ENCODE measurements at places on chromosomes 2 and 18.

GRCh38 chr2:69674316-69674670 lies 30.8 kb upstream of the AAK1 start:
- DNase-seq, result no peak

DNA sequence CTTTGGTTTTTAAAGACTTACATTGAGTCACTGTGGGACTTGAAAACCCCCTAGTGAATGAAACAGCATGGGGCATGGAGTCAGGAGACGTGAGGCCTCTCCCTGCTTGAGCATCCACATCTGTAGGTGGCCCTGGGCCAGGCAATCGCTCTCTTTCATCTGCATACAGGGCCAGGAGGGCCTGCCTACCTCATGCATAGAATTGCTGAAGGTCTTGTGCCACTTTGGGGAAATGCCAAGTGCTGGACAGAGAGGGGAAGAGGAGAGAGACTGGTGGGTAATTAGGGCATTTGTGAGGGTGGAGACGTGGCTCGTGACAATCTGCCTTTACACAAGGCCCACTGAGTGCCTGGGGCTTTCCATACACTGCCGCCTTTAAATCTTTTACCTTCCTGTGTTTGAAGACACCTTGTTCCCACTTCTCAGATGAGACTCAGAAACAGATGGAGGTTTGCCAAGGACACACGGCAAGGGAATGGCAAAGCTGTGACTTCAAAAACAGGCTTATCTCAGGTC lies 322.2 kb upstream of the HS6ST1 start:
- no peak for DNase-seq

DNA sequence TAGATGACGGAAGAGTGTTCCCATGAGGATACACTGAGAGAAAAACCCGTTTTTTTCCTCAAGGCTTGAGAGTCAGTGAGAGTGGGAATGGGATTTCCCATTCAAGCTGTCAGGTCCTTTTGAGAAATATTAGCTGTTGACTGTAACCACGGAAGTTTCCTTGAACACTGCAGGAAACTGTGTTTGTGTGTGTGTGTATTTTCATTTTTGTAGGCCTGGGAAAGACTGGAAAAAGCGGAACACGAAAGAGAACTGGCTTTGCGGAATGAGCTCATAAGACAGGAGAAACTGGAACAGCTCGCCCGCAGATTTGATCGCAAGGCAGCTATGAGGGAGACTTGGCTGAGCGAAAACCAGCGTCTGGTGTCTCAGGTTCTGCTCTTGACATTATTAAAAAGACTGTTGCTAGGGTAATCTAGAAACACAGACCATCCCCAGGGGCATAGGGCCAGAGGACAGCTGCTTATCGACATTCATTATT lies 98.8 kb upstream of the EML6 start:
- DNase-seq, result no peak

DNA sequence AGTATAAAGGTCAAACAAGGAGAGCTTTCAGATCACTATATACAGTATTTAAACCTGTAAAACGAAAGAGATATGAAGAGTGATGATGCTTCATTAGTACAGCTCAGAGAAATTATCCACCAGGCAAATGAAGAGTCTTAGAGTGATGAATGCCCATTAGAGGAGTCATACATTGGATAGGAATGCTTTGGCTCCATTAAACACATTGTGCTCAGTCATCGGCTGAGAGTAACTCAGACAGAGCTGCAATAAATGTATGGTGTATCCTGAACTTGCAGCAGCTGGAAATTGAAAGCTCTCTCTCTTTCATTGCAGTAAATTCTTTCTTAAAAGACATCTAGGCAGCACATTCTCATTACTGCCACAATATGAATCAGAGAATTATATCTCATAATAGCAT lies 340.8 kb upstream of the SPHKAP start:
- no peak for DNase-seq

DNA sequence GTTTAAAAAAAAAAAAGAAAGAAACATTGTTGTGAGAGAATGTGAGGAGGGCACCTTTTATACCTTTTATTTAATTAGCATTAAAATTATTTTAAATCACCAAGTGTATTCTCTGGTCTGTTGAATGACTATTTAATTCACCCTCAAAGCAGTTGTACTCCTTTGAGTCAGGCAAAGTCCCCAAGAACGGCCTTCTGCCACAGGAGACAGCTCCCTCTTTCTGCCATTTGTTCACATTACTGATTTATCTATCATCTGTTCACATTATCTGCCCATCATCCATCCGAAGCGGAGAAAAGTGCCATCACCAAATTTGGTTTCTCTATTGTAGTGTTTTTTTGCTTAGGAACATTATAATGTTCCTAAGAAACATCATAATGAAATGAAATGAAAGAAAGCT lies 240.7 kb upstream of the DPP10 start:
- DNase-seq, result no peak

DNA sequence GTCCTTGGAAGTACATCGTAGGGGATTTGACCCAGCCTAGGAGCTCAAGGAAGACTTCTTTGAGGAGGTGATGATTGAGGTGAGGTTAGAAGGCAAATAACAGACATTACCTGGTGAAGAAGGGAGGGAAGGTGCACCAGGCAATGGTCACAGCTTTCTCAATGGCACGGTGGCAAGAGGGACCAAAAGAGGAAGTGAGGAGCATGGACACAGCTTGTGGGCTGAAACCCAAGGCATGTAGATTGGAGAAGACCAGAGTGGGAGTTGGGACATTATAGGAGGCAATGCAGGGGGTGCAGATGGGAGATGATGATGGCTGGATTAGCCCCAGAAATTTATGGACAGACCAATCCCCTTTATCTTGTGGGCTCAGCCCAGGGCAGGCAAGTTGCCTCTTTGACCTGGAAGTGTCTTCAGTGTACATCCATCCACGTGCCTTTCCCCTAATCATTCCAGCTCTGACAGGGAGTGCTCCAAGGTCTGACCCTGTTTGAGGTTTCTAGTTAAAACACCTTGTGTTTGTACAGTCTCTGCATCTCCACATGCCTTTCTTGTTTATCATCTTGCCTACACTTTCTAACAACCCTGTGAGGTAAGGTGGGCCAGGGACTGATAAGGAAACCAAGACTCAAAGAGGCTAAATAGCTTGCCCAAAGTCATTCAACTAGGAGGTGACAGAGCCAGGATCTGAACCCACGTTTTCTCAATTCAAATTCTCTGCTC lies 59.1 kb downstream of the NRP2 start:
- no peak for DNase-seq

DNA sequence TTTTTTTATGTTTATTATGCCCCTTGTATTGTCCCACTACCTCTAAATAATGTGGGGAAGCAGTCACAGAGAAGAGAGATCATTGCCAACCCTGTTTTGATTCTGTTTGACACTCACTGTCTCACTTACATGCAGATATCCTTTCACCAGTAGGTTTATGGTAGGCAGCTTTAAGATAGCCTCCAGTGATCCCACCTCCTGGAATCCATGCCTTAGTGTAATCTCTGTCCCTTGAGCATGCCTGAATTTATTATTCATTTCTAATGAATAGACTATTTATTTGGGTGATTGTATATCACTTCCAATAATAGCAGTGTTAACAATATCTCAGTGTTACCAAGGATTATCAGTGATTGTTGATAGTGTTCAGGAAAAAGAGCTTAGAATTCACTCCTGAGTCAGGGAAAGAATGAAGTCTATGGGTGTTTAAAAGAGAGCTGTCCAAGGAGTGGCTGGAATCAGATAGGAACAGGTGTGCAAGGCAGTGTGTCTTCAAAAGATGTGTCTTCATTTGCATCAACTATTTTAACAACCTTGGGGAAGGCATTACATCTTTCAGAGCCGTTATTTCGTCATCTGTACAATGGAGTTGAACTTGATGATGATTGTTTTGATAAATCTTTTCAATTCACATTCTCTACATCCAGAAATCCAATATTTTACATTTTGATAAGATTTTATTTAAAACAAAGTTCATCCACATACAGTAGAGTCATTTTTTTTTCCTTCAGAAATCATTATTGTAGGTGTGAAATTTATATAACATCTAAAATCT lies 31.9 kb downstream of the PKP4 start:
- no peak for DNase-seq

DNA sequence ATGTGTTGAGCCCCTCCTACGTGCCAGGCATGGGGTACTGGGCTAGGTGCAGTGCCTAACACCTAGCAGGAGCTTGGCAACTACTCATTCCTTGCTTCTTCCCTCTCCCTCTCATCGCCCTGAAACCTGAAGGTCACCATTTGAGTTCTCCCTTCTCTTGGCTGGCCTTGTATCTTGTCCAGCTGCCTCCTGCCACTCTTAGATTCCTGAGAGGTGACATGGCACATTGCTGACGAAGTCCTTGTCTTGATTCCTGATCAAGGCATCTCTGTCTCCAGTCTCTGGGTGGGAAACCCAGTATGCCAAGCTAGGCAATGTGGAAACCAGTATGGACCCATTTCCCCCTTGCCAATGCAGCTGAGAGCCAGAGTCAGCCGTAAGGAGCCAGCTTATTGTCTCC lies 9.0 kb upstream of the EFR3B start:
- no peak for DNase-seq

GRCh38 chr18:67200665-67201064 lies 315.9 kb downstream of the DSEL start:
- no peak for DNase-seq

- DNase-seq, result no peak
These were observed 458.6 kb upstream of the CDH2 start for GRCh38 chr18:28635530-28635929.

GRCh38 chr2:213766465-213766901 lies 482.2 kb downstream of the SPAG16 start:
- DNase-seq, result no peak
